ENCODE measurements at places on chromosomes 3 and 15.

GRCh38 chr15:50017522-50017921 lies 101.5 kb downstream of the ATP8B4 start:
- no peak for DNase-seq

DNA sequence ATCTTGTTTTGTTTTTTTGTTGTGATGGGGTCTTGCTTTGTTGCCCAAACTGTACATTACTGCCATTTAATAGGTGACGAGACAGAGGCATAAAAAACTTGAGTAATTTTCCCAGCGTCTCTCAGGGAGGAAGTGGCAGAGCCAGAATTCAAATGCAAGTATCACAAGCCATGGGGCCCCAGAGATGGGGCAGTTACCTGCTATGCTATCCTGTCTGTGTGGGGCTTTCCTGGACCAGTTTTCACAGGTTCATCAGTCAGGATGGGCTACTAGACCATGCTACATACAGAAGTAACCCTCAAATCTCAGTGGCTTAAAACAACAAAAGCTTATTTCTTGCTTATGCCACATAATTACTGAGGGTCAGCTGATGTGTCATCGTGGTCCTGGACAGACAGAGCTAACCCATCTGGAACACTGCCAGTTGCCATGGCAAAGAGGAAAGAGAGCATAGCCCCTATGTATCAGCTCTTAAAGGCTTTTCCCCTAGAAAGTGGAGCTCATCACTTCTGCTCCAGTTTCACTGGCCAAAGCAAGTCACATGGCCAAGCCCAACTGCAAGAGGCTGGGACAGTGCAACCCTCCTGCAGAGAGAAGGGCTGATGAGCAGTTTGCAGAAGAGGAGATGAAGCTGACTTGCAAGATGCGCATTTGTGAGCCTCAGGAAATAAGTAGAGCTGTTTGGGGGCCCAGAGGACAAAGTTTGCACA lies 31.7 kb upstream of the SYNM start:
- DNase-seq = no peak

DNA sequence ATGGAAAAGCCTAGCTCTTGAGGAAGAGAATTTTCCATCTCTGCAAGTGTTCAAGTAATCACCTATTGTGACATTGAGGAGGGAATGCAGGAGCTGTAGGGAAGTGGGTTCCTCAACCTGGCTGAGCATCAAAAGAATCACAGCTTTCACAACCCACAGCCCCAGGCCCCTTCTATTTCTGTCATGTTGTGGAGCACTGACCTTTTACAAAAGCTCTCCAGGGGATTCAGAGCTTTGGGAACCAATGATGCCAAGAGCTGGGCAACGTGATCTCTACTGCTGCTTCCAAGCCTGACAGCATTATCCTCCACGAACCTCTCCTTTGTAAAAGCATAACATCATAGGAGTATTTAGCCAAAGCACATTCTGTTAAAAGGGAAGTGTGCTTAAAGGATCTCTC lies 231.1 kb downstream of the ADAMTS9 start:
- DNase-seq = no peak

- DNase-seq = no peak
Observed at GRCh38 chr3:122576174-122576940, 1.1 kb upstream of the PARP15 start.

GRCh38 chr15:99247062-99247461 lies 2.3 kb downstream of the TTC23 start:
- no peak for DNase-seq

- no peak for DNase-seq
Observed at GRCh38 chr15:45414215-45414885, 36.0 kb upstream of the GATM start.

Data from activated T-cell treated with anti-CD3 and anti-CD28 coated beads, Interleukin-2, amount 50 U/mL, for 4 hours (primary cell).